ENCODE measurements at places on chromosomes 5 and 9. TPM values are rescaled to one million over a fixed set of nuclear protein-coding genes. Genes with fewer than 3 reads are reported as not detected.

The FOXD4L3 gene
- total RNA-seq: not detected

The PCDHA11 gene
- not detected for total RNA-seq

The TARS1 gene
- 283 TPM for total RNA-seq

The ACTBL2 gene
- not detected for total RNA-seq

The CDKN2B gene
- 0.11 TPM for total RNA-seq

The CYLC2 gene
- total RNA-seq: not detected

The LHX3 gene
- total RNA-seq: not detected

The FGF1 gene
- not detected for total RNA-seq

The SURF2 gene
- total RNA-seq: 29.7 TPM

The CCL21 gene
- not detected for total RNA-seq
